Pons (tissue), 1 donor: ENCODE measurements at places on chromosomes 2 and 18.

DNA sequence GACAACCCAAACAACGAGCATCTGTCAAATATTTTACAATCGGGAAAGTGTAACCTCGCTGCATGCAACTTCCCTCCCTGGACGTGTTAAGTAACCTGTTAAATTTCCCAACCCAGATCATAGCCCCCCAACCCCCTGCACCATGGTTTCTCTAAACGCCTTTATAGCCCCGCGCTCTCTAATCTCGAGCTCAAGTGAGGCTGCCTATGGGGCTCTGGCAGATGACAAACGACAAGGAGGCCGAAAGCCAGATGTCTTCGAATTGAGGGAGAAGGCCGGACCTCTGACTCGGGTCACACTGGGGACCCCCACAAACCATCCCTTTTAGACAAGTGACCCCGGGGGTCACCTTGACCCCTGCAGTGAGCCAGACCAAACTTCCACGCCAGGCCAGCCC is 526 bp downstream of the COX7A2L start:
- peak; percentile 14 for DNase-seq

DNA sequence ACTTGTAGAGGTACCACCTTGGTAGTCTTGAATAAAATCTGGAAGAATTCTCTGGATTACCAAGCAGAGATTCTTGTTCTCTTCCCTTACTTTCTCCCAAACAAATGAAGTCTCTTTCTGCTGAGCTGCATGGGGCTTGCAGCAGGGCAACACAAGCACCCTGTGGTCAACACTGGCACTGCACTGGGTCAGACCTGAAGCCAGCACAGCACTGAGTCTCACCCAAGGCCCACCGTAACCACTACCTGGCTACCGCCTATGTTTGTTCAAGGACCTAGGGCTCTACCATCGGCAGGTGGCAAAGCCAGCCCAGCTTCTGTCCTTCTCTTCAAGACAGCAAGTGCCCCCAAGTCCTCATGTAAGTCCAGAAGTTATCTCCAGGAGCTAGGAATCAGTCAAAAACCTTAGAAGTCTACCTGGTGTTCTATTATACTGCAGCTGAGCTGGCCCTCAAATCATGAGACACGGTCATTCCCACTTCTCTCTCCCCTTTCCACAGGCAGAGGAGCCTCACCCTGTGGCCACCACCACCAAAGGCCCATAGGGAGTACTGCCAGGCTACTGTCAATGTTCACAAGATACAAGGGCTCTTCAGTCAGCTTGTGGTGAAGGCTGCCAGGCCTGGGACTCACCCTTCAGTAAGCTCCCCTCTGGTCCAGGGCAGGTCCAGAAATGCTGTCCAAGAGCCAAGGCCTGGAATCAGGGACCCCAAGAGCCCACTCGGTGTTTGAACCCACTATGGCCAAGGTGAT is 18.4 kb downstream of the VPS54 start:
- DNase-seq, result no peak

GRCh38 chr2:85893428-85894258 is 4.9 kb upstream of the ST3GAL5 start:
- peak; percentile 51 for DNase-seq

DNA sequence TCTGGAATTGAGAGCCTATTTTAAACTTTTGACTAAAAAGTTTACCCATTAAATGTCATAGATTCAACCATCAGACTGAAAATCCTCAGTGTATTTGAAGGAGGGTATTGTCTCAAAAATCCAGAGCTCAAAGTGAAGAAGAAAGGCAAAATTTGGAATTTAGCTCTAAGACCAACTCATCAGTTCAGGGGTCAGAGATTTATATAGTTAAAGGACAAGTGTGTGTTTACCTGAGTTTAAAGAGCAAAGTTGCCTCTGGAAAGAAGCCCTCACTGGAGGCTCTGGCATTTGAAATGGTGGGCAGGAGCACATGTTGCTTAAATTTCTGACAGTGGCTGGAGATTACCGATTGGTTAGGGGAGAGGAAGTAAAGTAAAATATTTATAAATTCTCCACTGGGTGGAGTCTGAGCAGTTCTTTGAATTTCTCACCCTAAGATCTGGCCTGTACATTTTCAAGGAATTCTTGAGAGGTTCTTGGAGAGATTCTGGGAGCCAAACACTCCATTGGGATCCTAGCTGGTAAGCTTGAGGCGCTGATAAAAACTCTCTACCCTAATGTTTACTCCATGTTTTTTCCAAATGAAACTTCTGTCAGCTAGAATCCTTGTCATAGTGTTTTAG is at the start of gene KYNU:
KYNU (plus strand) TSS at position 449 of the 623 bp plus-strand sequence. CDS start 7,704 bp downstream, outside the sequence.
- peak; percentile 38 for DNase-seq

DNA sequence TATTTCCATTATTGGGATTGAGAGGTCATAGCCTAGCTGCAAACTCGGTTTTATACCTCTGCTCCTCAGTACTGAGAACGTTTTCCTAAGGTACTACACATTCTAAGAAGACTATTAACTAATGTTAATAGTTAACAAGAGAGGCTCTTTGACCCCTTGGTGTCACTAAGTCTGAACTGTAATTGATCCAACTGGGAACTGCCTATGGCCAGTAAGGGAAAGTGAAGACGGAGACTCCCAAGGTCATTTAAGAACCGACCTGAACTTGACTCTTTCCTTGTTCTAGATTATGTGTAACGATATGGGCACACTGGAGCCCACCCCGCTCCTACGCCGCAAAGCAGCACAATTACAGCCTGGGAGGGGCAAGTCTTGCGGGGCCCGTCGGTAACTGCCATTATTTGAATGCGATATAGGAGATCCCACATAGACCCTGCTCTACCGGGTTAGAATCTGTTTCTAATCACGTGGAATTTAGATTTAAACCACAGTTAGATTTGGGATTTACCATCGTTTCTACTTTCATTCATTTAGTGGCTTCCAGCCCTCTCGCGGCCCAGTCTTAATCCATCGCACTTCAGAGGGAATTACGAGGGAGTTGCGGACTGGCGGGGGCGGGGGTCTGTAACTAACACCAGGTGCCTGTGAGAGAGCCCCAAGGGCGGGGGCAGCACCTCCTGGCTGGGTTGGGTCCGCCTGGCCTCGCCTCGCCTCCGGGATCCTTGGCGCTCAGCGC is 84.1 kb upstream of the EPB41L3 start:
- DNase-seq, result no peak

- peak; percentile 40 for DNase-seq
These were observed 61.0 kb downstream of the CRIM1 start for GRCh38 chr2:36416370-36417165.

DNA sequence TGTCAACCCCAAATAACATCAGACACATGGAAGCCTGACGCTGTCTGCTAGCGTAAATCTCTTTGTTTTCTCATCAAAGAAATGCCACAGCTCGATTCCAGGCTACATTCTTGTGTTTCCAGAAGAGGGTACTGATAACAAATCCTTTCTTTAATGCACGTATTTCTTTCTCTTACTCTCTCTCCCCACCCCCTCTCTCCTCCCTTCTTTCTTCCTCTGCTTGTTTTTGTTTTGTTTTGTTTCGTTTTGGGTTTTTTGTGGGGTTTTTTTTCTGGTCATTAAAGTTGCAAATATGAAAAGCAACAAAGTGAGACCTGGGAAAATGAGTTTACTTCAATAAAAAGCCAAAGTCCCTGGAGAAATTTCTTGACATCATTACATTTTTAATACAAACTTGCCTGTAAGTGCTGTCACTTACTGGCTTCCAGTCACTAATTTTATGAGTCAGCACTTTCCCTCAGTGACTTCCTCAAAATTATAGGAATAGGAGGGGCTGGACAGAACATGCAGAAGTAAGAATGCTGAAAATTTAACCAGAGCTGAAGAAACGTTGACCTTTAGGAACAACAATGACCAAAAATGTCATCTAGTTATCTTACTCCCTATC is 106.7 kb upstream of the NABP1 start:
- peak; percentile 74 for DNase-seq

GRCh38 chr18:35953688-35954087 is 18.8 kb upstream of the RMP24 start:
- DNase-seq, result no peak

- DNase-seq, result no peak
These were observed 449.1 kb downstream of the TNS1 start for GRCh38 chr2:217553679-217554078.

- no peak for DNase-seq
These were observed 84.9 kb downstream of the EFEMP1 start for GRCh38 chr2:55838653-55839052.

- DNase-seq, result no peak
These were observed 337.4 kb downstream of the LPIN1 start for GRCh38 chr2:12083713-12084419.

- DNase-seq, result no peak
These were observed 242.5 kb downstream of the ZNF521 start for GRCh38 chr18:25109484-25109883.

- DNase-seq, result no peak
These were observed 145.9 kb upstream of the COPS8 start for GRCh38 chr2:236939721-236940231.

- DNase-seq, result no peak
These were observed 29.5 kb upstream of the CHMP1B start for GRCh38 chr18:11821643-11822237.

GRCh38 chr2:240957656-240958365 is 40.6 kb upstream of the SNED1 start:
- no peak for DNase-seq

DNA sequence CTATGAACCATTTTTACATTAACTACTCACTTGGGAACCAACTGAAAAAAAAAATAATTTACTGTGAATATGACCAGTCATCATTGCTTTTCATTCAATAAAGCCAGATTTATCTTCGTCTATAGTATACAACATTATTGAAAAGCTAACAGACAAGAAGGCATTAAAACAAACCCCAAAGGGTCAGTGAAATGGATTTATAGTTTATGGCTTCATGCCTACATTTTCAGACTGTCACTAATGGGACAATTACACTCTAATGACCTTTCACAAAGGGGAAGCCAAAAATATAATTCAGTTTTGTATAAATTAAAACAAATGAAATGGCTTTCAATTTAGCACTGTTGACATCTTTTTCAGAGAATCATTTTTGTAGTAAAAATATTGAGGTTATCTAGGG is 169.1 kb downstream of the DSEL start:
- no peak for DNase-seq

GRCh38 chr18:8703781-8704301 is 1.5 kb upstream of the MTCL1 start:
- DNase-seq, result no peak

GRCh38 chr18:13528739-13529392 is 197.5 kb downstream of the FAM210A start:
- DNase-seq, result no peak

DNA sequence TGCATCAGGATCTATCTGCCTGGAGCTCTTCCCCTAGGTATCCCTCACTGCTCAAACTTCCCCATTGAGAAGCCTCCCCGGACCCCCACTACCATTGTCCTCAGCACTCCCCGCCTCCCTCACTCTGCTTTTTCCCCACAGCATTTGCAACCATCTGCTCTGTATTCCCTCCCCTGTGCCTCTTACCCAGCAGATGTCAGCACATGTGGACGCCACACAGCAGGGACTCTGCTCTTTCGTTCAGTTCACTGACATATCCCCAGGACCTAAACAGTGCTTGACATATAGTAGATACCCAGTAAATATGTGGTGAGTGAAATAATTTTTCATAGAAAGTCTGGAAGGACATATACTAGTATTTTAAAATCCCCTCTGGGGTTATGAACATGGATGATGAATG is 101.1 kb downstream of the TMEM247 start:
- DNase-seq, result no peak

DNA sequence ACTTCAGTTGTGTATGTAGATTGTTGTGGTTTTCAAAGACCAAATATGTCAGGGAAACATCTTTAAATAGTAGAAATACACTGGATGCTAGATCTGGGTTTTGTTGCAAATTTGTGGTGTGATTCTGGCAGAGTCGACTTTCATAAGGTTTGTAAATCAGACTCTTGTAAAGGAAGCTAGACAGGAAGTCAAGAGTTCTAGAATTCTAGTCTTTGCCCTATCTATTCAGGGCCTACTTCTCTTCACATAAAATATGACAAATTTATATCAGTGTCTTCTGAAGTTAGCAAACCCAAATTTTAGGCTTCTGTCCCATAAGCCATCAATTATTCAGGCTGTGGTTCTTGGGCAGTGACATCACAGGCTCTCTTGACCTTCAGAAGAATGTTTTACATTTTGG is 1579.2 kb upstream of the PIK3C3 start:
- no peak for DNase-seq

GRCh38 chr2:7745369-7745768 is 828.2 kb downstream of the RNF144A start:
- DNase-seq, result no peak

- no peak for DNase-seq
These were observed 37.6 kb downstream of the HJURP start for GRCh38 chr2:233816771-233817170.

DNA sequence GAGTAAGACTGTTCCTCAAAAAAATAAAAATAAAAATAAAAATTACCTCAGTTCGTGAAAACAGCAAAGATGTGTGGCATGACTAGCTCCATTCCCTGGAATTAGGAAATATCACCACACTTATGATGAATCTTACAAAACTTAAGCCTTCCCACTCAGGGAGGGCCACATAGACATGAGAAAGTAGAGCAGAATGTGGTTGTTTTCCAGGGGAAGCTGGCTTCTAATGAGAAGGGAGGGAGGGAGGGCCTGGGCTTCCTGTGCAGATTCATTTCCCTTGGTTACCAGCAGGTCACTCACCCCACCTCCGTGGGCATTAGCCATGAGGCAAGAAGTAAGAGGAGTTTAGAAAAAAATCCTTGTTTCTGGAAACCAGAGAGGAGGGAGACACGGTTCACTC is 95.9 kb upstream of the RMDN2 start:
- peak; percentile 4 for DNase-seq

GRCh38 chr2:73862987-73863386 is 29.8 kb upstream of the ACTG2 start:
- no peak for DNase-seq

GRCh38 chr18:79642626-79643025 is 37.0 kb upstream of the CTDP1 start:
- no peak for DNase-seq

DNA sequence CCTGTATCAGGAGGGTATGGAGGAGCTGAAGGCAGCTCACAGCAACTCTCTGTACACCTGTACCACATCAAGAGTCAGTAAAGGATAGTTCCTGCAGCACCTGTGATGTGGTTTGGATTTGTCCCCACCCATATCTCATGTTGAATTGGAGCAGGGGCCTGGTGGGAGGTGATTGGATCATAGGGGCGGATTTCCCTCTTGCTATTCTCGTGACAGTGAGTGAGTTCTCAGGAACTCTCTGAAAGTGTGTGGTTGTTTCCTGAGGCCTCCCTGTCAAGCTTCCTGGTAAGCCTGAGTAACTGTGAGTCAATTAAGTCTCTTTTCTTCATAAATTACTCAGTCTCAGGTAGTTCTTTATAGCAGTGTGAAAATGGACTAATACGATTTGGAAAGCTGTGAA is 28.9 kb downstream of the OSBPL1A start:
- DNase-seq, result no peak
